Muscle of back (tissue), 13 donors: ENCODE measurements at places on chromosomes 7 and 10.

DNA sequence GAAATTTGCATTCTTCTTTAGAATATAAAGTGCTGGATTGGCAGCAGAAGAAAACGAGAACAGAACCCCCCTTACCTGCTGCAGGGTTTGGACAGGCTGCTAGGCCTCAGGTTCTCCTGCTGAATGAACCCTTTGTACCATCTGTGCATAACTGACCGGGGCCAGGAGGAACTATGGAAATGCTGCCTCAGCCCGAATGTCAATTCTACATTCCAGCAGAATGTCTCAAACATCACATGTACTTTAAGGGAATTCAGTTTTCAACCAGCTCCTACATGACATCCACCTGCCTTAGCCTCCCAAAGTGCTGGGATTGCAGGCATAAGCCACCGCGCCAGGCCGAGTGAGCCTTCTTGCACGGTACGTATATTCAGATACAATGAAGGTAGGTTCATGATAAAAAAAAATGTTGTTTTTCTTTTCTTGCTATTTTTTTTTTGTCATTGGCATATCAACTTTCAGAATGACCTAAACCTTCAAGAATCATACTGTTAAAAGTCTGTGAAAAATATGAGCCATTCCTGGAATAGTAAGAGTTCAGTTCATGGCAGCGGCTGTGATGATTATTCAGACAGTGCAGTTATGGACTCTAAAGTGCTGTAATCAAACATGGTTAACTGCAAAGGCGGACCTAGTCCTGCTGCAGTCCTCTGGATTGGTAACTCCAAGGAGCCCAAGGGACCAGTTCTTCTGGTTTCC is 84.4 kb upstream of the TNS3 start:
- no peak for DNase-seq

- no peak for DNase-seq
Measured at GRCh38 chr7:110590415-110590814, 500.5 kb upstream of the LRRN3 start.

DNA sequence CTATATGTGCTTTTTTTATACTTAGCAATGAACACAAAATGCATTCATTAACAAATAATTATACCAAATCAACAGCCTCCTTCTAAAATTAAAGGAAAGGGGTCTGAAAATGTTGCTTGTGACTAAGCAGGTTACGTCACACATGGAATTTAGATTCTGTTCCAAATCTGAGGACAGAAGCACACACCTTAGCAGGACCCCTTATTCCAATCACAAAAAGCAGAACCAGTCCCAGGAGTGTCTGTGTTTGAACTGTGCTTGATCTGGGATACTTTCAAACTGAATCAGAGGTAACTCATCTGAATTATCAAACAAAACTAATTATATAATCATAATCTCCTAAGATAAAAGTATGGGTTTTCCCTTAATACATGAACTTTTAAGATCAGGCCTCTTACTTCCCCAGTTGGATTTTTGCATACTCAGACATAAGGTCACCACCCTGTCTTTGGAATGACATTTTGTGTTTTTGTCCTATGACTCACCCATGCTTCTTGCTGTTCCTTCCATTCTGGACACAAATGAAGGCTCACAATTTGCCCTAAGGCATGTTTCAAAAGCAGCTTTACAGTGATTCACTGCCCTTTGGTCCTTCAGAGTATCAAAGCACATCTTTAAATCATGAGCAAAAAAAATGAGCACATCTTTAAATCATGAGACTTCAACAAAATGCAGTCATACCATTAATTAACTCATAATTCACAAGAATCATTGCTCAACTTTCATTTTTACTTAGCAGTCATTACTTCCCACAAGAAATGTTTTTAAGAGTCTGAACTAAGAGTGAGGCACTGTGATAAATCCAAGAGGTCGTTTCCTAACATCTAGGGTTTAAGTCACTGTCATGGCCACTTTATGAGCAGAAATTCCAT is 35.5 kb downstream of the SEMA3C start:
- DNase-seq = peak; percentile 97

GRCh38 chr7:69775231-69775771 is 177.0 kb downstream of the AUTS2 start:
- DNase-seq = peak; percentile 81

DNA sequence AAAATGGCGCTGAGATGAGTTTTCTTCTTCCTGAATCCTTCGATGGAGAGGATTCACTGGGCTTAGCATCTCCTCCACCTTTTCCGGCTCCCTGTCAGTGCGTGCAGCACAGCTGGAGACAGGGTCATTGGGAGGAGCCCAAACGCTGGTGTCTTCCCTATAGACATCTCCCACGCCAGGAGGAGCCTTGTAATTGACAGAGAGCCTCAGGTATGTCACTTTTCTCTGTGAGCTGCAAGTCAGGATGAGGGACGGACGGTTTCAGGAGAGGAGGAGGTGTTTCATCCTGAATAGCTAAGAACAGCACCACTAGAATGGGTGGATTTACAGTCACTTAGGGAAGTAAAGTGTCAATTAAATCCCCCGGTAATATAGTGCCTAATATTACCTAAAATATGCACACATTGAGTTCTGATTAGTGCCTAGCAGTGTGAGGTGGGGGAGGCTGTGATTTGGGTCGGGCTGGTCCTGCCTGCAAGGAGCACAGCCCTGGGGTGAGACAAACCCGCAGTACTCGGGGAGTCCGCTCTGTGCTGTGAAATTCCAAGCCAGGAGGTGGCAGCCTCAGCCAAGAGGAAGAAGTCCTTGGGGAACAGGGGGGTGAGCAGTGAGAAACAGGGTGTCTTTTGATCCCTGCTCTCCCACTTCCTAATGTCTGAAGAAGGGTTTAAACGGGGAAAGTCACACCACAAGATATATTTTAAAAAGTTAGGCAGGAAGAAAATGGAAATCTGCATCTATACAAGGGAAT is 28.2 kb downstream of the IL15RA start:
- peak; percentile 34 for DNase-seq

DNA sequence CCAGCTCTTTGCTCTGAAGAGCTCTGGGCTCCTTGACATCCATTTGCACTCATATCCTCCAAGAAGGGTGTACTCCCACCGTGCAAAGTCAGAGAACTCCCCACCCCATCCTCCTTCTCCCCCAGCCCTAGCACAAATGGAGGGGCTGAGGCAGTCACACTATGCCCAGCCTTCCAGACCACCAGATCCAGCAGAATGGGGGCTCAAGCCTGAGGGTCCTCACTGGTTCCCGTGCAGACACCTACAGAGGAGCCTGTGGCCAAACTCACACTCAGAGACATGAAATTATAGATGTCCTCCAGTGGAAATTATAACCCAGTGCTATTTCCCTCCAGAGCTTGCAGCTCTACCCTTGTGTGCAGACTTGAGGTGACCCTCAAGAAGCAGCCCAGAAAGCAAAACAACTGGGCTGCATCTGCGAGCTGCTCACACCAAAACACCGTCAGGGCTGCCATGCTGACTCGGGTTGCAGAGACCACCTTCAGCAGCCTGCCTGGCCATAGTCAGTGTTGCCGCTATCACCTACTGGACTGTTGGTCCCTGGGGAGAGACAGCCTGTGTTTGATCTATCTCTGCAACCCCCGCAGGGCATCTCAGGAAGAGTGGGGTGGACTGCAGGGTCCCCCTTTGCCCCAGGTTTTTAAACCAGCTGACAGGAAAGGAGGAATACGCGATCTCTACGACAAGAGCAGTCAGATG is 7.4 kb downstream of the ZNF488 start:
- DNase-seq = no peak

DNA sequence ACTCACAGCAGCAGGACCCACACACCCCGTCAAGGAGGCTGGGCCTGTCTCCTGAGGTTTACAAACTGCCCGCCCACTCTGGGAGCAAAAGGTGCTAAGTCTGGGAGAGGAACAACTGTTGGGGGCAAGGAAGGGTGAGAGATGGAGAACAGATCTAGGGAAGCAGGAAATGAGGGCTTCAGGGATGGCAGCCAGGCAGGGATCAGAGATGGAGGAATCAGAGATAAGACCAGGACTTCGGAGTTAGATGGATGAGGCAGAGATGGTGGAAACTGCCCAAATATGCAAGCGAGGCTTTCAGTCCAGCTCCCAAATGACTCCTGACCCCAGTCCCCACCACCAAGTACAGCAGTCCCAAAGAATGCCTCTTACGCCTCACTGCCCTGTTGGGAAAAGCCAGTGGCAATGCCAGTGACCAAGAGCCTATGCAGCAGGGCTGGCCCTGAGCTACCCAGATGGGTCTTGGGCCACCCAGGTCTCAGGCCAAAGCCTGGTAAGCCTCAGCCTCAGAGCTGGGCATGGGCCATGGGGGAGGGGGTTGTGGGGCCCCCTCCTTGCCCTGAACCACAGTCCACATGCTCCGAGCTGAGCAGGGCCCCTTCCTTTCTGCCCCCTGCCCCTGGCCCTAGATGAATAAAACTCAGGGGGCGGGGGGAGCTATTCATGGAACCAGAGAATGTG is 39.5 kb upstream of the SLF2 start:
- DNase-seq = no peak

DNA sequence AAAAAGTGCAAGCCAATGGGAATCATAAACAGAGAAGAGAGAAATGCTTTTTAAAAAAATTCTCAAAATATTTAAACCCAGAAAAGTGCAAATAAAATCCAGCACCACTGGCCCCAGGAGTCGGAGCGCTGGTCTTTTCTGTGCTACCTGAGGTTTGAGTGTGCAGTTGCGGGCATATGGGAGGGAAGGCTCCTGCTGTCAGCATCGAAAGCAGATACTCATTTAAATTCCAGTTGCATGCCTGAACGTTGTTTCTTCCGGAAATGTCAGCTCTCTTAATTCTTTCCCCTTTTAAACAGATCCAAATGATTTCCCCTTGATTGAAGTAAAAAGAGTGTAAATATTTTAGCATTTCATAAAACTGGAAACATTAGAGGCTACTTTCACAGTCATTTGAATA is 240.5 kb upstream of the GPR26 start:
- no peak for DNase-seq

- no peak for DNase-seq
Measured at GRCh38 chr10:27659786-27660185, 85.8 kb downstream of the MKX start.

- DNase-seq = no peak
Measured at GRCh38 chr7:157771-158625, 34.4 kb upstream of the FAM20C start.

DNA sequence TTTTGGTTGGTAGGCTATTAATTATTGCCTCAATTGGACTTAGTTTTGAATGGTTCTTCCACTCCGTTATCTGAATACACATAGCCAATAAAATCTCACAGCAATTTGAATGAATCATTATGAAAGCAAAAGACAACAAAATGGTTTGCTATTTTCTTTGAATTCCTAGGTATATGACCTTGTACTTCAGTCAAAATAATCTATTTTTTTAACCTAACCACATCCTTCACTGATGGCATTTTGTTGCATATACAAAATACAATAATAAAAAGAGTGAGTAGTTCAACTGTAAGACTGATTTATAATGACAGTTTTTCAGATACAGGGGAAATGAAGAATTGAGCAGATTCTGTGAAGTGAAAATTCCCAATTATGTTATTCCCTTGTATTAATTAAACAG is 433.1 kb downstream of the HTR7 start:
- no peak for DNase-seq

DNA sequence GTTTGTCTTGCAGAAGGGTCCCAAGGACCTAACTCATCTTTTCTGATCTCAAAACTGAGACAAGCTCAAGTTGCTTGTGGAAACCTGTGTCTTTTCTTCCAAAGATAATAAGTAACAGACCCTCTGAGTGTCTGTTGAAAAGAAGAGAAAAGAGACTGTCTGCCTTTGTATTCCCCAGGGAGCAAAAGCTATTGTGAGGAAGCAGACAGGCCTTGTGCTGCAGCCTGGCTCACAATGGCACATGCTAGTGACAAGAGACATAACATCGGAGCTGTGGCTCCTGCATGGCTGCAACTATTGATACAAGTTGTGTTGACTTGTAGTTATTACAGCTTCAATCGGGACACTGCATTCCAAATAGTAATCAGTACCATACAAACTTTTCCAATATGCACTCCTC is 202.9 kb downstream of the DKK1 start:
- DNase-seq = no peak

DNA sequence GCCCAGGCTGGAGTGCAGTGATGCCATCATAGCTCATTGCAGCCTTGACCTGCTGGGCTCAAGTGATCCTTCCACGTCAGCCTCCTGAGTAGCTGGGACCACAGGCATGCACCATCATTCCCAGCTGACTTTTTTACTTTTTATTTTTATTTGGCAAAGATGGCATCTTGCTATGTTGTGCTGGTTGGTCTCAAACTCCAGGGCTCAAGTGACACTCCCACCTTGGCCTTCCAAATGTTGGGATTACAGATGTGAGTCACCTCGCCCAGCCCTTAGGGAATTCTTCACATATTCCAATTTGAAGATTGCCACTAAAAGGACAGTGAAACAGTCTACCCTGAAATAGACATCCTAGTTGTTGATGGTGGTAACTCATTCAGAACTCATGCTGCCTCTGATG is 27.7 kb downstream of the SUGCT start:
- DNase-seq = no peak

DNA sequence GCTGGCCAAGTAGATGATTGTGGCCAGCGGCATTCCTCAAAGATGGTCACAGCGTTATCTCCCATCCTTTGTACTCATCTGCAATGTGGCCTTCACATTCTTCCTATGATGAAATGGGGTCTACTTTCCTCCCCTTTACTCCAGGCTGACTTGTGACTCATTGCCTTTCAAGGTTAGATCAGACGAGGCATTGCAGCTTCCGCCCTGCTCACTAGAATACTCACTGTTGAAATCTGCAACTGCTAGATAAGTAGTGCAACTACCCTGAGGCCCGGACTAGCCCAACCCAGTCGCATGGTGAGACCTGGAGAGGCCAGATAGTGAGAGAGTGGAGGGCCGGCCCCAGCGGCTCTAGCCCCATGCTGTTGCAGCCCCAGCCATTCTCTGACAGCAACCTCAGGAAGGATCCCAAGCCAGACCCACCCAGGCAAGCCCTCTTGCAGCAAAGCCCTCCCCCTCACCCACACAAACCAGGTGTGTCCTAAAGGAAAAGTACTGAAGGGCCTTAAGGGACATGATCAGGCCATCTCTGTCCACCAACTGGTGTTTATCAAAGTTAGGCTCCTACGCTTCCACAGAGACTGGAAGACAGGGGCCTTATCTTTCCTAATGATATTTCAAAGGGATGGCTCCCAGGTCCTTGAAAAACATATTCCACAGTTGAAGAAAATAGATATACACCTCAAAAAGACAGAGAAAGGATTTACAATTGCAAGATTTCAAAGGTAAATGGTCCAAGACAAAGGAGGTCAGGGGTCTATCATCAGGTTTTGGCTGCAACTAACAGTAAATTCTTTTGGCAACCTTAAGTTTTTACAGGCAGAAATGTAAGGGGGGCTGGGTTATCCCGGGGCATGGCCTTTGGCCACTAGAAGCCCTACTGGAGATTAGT is 107.2 kb upstream of the TRIM24 start:
- DNase-seq = no peak

DNA sequence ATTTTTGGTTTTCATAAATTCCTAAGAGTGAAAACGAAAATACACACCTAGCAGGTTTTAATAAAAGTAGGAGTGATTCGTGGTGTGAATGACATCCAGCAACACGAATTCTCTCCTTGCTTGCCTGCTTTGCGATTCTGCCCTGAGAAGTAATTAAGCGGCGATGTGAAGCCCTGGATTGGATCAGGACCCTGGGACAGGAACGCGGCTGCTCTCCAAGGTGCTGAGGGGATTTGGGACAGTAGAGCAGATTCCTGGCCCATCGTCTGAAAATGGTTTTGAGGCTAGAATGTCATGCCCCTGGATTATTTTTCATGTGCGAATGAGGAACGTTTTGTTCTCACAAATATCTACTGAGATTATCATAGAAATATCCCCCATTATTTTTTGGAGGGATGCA is 7.8 kb downstream of the NPS start:
- DNase-seq = peak; percentile 73
